ENCODE measurements at places on chromosomes 16 and 17. TPM values are rescaled to one million over a fixed set of nuclear protein-coding genes. Genes with fewer than 3 reads are reported as not detected.

DNA sequence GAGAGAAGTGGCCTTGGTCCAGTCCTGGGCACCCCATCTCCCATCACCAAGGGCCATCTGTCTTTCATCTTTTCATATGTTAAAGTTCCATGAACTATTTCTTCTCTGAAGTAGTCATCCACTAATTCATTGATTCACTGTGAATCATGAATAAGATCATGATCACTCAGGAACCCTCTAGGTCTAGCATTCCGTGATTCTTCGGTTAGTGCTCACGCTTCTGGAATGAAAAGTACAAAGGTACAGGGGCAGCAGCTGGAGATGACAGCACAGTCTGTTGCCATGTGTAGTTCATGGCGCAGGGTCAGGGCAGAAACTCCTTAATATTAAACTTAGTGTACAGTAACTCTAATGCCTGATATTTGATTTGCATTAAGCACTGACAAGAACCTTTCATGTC, 127.1 kb downstream of the CDH13 start:
- DNase-seq: no peak

DNA sequence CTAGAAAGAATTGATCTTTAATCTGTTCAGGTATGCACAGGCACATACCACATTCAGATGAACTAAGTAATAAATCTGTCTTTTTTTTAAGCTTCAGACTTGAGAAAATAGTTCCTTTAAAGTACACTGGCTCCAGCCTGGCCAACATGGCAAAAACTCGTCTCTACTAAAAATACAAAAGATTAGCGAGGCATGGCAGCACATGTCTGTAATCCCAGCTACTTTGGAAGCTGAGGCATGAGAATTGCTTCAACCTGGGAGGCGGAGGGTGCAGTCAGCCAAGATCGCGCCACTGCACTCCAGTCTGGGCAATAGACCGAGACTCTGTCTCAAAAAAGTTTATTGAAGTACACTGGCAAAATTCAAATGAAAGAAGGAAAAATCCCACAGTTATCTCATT, 111.0 kb upstream of the NETO2 start:
- DNase-seq: no peak

DNA sequence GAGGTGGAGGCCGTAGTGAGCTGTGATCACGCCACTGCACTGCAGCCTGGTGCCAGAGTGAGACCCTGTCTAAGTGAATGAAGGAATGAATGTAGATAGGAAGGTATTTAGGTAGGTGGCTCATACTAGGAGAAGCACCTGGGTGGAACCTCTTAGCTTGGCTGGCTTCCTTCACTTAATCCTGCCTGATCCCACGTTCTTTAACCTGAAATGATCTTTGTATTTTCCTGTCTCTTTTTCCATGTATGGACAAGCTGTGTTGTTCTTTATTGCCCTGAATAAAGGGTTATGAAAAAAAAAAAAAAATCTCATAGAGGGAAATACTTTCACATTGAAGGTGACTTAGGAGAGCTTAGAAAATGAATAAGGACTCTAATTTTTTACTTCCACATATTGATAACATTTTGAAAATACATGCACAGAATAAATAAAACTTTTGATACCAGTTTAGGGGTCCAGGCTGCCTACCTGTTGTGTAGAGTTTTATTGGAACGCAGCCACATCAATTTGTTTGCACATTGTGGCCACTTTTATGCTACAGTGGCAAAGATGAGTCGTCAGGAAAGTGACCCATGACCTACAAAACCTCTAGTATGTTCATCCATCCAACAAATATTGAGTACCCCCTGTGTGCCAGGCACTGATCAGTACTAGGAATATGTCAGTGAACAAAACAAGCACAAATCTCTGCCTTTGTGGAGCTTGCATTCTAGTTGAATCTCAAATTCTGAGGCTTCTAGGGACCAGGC, 44.6 kb downstream of the VPS35L start:
- no peak for DNase-seq

DNA sequence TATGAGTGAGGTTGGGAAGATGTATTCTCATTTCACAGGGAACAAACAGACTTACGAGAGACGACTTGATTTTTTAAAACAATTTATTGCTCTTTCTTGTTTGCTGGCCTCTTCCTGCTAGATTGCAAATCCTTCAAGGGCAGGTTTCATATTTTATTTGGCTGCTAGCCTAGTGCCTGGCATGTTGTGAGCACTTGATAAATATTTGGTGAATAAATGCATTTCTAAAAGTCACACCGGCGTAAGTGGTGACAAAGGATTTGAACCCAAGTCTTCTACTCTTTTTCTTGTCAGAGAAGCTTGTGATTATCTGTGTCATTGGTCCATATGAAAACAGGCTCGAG, 1.4 kb downstream of the WWP2 start:
- DNase-seq: no peak

Gene TBC1D3
- 4.2 TPM for total RNA-seq

Gene PIP4K2B
- 32.1 TPM for total RNA-seq

Gene C16orf92
- total RNA-seq: not detected

Gene EMP2
- not detected for total RNA-seq

Gene TMEM204
- not detected for total RNA-seq

All from activated B cell treated with CpG ODN at 0.5 μM for 24 hours (primary cell).